ENCODE measurements at places on chromosomes 1 and 21.

- no peaks in the 10 kb centered on the region for H3K27me3 ChIP-seq
- DNase-seq = no peak
- H3K27ac ChIP-seq = no peak overlapping the region
Observed at GRCh38 chr1:197725044-197725443, 50.2 kb downstream of the DENND1B start.

GRCh38 chr1:82555501-82555900 lies 754.8 kb downstream of the ADGRL2 start:
- H3K4me3 ChIP-seq = no peak overlapping the region
- DNase-seq = no peak
- H3K36me3 ChIP-seq = no peaks in the 10 kb centered on the region
- no peaks in the 10 kb centered on the region for H3K27me3 ChIP-seq
- H3K27ac ChIP-seq = no peak overlapping the region

- H3K4me3 ChIP-seq = no peak overlapping the region
- H3K36me3 ChIP-seq = no peaks in the 10 kb centered on the region
- H3K27me3 ChIP-seq = no peaks in the 10 kb centered on the region
- H3K4me1 ChIP-seq = peaks cover 58% of the 10 kb centered on the region
Observed at GRCh38 chr21:14880922-14881321, 183.9 kb downstream of the NRIP1 start.

- no peaks in the 10 kb centered on the region for H3K36me3 ChIP-seq
- no peak for DNase-seq
- H3K27me3 ChIP-seq = no peaks in the 10 kb centered on the region
- H3K4me1 ChIP-seq = peaks cover 13% of the 10 kb centered on the region
Observed at GRCh38 chr21:34031835-34032370, 41.5 kb upstream of the MRPS6 start.

DNA sequence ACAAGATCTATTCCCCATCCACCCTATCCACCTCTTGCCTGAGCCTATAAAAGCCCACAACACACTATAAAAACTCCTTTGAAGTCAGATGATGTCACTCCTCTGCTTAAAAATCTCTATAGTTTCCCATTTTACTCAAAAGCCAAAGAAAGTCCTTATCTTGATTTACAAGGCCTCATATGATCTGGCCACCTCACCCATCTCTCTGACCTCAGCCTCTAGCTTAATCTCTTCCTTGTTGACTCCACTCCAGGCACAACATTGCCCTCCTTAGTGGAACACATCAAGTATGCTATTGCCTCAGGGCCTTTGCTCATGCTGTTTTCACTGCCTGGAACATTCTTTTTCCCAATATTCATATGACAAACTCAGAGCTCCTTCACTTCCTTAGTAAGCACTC lies 33.3 kb downstream of the ZNF281 start:
- no peaks in the 10 kb centered on the region for H3K36me3 ChIP-seq
- H3K4me1 ChIP-seq = peaks cover 38% of the 10 kb centered on the region
- H3K27me3 ChIP-seq = no peaks in the 10 kb centered on the region

GRCh38 chr1:153683854-153684253 lies 5.4 kb downstream of the NPR1 start:
- H3K27me3 ChIP-seq = peaks cover 37% of the 10 kb centered on the region
- no peak for DNase-seq
- no peak overlapping the region for H3K27ac ChIP-seq

- no peak overlapping the region for H3K27ac ChIP-seq
- H3K4me3 ChIP-seq = no peak overlapping the region
- no peaks in the 10 kb centered on the region for H3K4me1 ChIP-seq
- DNase-seq = no peak
Observed at GRCh38 chr1:160007577-160008200, 24.1 kb downstream of the PIGM start.

- no peak overlapping the region for H3K27ac ChIP-seq
- no peaks in the 10 kb centered on the region for H3K27me3 ChIP-seq
- no peak for DNase-seq
Observed at GRCh38 chr1:203839081-203839480, 22.3 kb upstream of the SNRPE start.

GRCh38 chr1:99365545-99365944 lies 101.3 kb downstream of the PLPPR4 start:
- H3K4me1 ChIP-seq = no peaks in the 10 kb centered on the region
- H3K36me3 ChIP-seq = no peaks in the 10 kb centered on the region
- no peak overlapping the region for H3K4me3 ChIP-seq
- no peak overlapping the region for H3K27ac ChIP-seq
- no peak for DNase-seq

DNA sequence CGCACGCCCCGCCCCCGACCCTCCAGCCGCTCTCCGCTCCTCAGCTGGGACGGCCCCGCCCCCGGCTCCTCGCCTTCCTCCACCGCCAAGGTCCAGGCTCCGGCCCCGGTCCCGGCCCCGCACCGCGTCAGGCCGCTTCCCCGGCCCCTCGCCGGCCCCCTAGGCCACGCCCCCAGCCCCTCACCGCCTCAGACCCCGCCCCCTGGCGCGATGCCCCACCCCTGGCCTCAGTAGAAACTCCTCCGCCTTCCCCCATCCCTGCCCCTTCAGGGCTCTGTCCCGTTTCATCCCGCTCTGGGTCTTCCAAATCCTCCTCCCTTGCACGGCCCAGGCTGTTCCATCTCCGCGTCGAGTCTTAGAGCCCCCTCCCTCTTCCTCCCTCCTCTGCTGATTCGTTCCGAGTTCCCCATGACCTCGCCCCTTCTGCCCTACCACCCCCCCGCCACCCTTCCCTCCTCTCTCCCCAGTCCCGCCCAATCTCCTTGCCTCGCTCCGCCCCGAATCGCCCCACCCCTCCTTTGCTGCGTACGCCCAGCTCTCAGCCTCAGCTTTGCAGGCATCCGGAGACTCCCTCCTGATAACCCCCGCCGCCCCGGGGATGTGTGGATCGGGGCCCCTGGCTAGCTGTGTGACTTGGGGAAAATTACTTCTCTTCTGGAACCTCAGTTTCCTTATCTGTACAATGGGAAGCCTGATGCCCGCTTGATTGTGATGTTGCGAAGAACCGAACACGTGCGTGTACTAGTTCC lies 448 bp upstream of the ASAP3 start:
- H3K27me3 ChIP-seq = peaks cover 4% of the 10 kb centered on the region
- H3K4me3 ChIP-seq = peak overlapping the region; percentile 91
- peaks cover 33% of the 10 kb centered on the region for H3K4me1 ChIP-seq
- peak overlapping the region; percentile 75 for H3K27ac ChIP-seq
- peak; percentile 81 for DNase-seq

DNA sequence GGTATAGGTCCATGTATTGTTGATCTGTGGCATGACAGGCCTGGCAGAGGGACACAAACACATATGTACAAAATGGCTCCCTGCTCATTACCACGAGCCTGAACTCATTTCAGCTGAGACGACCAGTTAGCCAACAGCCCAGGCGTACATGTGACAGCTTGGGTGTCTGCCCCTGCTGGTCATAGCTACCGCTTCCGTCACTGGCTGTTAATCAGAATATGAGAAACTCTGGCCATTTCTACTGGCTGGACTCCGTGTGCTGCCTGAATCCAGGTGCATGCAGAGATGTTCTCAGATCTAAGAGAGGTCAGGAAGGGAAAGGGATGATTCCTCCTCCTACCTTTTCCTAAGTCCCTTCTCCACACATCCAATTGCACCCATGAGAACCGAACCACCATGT lies 144.5 kb downstream of the PBX1 start:
- H3K27me3 ChIP-seq = peaks cover 4% of the 10 kb centered on the region
- no peak overlapping the region for H3K4me3 ChIP-seq
- no peaks in the 10 kb centered on the region for H3K4me1 ChIP-seq
- no peaks in the 10 kb centered on the region for H3K36me3 ChIP-seq
- no peak for DNase-seq

DNA sequence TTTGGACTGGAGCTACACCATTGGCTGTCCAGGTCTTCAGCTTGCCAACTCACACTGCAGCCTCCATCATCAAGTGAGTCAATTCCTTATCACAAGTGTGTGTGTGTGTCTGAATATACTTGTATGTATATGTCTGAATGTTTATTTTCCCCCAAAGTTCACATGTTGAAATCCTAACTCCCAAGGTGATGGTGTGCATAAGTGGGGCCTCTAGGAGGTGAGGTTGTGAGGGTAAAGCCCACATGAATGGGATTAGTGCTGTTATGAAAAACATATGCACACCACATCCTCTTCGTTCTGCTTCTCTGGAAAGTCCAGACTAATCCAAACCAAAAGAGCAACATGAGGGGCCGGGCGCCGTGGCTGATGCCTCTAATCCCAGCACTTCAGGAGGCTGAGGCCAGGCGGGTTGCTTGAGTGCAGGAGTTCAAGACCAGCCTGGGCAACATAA lies 48.7 kb upstream of the LBR start:
- H3K36me3 ChIP-seq = no peaks in the 10 kb centered on the region
- H3K4me1 ChIP-seq = peaks cover 54% of the 10 kb centered on the region
- no peak for DNase-seq

DNA sequence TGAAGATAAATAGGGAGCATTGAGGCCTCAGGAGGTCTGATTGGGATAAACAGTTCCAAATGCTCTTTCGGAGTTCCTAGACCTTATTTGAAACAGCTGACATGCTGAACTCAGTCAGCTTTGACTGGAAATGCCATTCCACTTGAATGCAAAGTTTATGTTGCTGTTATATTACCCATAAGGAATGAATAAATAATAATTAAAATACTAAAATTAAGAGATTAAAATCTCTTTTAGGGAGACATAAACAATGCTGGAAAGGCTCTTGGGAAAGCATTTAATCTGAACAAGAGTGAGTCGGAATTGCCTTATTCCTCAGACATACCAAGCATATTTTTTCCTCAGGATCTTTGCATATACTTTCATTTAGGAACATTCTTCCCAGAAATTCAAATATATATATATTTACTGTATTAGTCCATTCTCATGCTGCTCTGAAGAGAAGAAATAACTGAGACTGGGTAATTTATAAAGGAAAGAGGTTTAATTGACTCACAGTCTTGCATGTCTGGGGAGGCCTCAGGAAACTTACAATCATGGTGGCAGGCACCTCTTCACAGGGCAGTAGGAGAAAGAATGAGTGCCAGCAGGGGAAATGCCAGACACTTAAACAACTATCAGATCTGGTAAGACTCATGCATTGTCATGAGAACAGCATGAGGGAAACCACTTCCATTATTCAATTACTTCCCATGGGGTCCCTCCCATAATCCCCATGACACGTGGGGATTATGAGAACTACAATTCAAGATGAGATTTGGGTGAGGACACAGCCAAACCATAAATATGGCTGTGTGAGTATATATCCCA lies 318.2 kb upstream of the PLXNA2 start:
- no peak for DNase-seq
- H3K4me1 ChIP-seq = no peaks in the 10 kb centered on the region
- no peak overlapping the region for H3K27ac ChIP-seq
- no peak overlapping the region for H3K4me3 ChIP-seq

GRCh38 chr1:222757646-222758268 lies 20.8 kb downstream of the FAM177B start:
- H3K36me3 ChIP-seq = peaks cover 10% of the 10 kb centered on the region
- no peaks in the 10 kb centered on the region for H3K27me3 ChIP-seq
- no peak overlapping the region for H3K27ac ChIP-seq

All from activated B cell treated with CpG ODN at 0.5 μM for 24 hours (primary cell).